Stimulated activated CD8-positive, alpha-beta memory T cell treated with anti-CD3 and anti-CD28 coated beads, Interleukin-4, amount 100 ng/mL, for 1 hour (primary cell): ENCODE measurements at places on chromosomes 4 and X.

DNA sequence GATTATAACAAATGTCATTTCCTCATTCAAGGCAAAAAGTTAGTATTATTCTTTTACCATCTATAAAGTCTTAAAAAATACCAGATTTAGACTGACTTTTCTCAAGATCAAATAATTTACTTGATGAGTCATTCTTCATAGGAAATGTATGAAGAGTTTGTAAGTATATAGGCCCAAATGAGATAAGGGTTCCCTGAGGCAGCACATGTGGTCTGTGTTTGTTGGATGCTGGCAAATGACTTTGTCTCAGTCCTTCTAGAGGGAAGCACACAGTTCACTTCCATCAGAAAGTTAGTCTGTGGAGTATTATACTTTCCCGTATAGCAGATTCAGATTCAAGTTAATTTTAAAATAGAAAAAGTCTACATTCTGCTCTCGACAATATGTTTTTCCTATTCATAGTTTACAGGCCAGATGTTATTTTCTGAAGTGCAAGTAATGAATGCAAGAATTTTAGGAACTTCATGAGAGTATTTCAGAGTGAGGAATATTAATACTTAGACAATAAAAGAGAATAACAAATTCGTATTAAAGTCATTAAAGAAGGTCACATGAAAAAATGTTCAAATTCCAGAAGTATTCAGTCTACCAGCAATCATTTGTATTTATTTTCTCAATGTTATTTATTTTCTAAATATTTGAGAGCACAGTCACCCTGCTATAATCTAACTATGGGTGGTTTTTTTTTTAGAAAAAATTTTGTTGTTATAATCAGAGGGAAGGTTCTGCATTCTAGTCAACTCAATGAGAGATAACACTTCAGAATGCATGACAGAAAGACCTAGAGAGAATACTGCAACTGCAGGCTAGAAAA is 601.8 kb upstream of the ZFP42 start:
- DNase-seq: no peak

GRCh38 chrX:107775734-107776511 is at the start of gene TSC22D3:
Gene TSC22D3, minus strand, starts transcription at chrX:107775787. Its CDS starts 368 bp downstream, at chrX:107775419.
- DNase-seq: peak; percentile 5

- DNase-seq: no peak
Observed at GRCh38 chr4:139690419-139690818, 24.8 kb downstream of the MGST2 start.

DNA sequence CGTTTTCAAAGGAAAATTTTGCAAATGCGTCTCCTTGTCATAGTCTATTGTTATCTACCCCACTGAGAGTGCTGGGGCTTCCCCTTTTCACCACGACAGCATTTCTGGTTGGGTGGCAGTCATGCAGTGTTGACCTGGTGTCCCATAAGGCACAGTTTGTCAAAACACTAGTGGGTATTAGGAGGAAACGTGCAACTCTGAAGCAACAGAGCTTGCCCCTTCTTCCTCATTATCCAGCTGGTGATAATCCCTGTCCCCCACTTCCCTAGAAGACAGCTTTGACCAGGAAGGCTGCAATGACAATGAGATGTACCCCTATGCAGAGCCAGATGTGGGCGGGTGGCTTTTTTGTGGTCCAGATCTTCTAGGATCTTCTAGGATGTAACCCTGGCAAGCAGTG is 1.8 kb downstream of the TBC1D1 start:
- DNase-seq: no peak

GRCh38 chr4:526189-526909 is 27.3 kb downstream of the PIGG start:
- DNase-seq: no peak

GRCh38 chr4:152033621-152034020 is 272.8 kb upstream of the GATB start:
- no peak for DNase-seq

GRCh38 chr4:128737098-128737513 is 72.4 kb upstream of the JADE1 start:
- no peak for DNase-seq

DNA sequence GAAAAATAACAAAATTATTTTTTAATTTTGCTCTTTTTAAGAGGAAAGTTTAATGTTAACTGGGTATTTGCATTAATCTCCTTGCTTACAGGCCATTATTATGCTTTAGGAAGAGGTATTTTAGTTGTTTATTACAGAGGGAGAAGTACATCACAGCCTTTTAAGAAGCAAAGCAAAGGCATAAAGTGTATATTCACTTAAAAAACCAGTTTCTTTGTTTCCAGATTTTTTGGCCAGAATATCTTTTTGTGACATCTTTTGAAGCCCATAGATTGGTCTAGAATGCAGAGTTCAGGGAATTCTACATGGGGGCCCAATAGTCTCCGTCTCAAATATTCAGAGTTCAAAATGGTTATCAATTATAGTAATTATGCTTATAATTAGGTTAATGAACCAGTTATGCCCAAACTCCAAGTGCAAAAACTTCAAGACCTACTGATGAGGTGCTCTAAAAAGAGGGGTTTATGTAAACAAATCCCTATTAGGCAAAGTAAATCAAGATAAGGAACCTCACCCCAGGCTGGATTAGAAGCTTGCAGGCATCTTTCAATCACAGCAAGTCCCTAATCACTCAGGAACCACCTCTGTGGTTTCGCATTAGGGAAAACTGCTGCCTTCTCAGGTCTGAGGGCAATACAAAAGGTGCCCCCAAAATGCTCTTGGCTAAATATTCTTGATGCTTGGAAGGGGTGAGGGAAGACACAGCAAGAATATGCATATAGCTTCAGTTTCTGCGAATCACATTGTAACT is 1.4 kb downstream of the CXXC4 start:
- DNase-seq: no peak

DNA sequence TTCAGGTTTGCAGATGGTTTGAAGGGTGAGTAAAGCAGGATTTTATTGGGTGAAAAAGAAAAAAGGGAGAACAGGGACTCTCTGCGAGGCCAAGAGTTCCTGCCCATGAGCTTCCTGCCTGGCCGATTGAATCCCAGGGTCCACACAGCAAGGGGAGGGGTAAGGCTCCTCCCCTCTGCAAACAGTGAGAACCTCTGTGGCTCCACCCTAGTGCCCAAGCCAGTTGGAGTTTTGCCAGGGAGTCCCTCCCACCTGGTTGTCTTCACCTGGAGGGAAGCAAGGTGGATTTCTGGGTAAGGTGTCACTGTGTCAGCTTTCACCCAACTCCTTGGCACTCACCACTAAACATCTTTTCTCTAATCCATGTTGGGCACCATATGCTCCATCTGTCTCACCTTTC is 70.9 kb downstream of the PDHA2 start:
- no peak for DNase-seq

- DNase-seq: no peak
Observed at GRCh38 chr4:33825685-33826084, 2418.6 kb downstream of the ARAP2 start.

DNA sequence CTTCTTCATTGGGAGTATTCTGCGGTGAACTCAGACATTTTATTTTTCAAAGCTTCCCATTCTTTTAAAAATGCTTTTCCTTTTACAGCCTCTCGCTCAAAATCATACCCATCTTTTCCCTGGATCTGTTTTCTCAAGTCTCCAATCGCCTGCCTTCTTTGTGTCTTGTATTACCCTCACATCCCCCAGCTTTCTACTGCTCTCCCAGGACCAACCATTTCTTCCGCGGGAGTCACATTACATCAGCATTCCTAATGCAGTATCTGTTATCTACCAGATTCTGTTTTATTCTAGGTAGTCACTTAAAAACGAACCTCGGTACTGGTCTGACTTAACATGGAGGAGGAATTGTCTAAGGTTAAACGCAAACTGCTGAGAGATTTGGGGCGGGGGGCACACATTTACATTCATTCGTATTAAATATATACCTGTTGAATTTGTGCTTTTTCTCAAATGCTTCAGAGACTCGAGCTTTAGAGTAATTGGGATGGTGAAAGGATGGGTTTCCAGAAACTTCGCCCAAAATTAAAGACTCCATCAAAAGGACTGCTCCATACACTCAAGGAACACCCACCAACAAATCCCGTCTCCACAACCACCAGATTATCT is 493 bp upstream of the UCHL1 start:
- no peak for DNase-seq

- DNase-seq: no peak
Observed at GRCh38 chr4:167555338-167556022, 321.2 kb upstream of the SPOCK3 start.

DNA sequence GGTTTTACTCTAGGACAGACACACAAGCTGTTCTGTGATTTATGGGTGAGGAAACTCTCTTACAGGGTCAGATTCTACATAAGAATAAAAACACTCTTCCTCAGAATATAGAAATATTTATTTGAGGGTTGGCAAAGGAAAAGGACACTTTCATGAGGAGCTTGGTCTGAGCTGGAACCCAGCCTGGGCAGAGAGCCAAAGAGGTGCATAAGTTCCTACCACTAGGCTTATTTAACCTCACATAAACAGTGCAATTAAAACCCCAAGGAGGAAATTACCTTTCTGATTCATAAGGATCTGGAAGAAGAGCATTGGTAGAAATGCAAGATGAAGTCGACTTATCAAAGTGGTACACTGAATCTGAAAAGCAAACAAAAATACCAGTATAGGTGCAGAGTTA is 32.9 kb downstream of the SETD7 start:
- no peak for DNase-seq

GRCh38 chrX:118183606-118184005 is 67.0 kb upstream of the KLHL13 start:
- DNase-seq: no peak

DNA sequence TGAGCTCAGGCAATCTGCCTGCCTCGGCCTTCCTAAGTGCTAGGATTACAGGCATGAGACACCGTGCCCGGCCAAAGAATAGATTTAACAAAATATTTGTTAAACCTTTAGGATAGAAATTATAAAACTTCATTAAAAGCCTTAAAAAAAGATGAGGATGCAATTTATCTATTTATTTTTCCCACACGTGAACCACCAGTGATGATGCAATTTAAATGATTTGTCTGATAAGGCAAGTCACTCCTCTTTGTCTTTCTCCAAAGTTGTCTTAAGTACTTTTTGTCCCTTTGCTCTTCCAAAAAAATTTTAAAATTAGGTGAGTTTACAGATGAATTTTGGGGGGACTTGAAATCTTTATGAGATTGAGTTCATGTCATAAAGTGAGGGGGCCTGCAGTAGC is 58.2 kb downstream of the SLC34A2 start:
- DNase-seq: no peak

GRCh38 chr4:154560824-154561231 is 2.0 kb upstream of the FGB start:
- DNase-seq: no peak

- DNase-seq: no peak
Observed at GRCh38 chr4:128550060-128550459, 259.4 kb upstream of the JADE1 start.

GRCh38 chr4:8310306-8310705 is 40.8 kb downstream of the HTRA3 start:
- DNase-seq: no peak

- no peak for DNase-seq
Observed at GRCh38 chr4:40621229-40621591, 8.5 kb downstream of the RBM47 start.

GRCh38 chrX:45840411-45840950 is 639.8 kb upstream of the DIPK2B start:
- no peak for DNase-seq

DNA sequence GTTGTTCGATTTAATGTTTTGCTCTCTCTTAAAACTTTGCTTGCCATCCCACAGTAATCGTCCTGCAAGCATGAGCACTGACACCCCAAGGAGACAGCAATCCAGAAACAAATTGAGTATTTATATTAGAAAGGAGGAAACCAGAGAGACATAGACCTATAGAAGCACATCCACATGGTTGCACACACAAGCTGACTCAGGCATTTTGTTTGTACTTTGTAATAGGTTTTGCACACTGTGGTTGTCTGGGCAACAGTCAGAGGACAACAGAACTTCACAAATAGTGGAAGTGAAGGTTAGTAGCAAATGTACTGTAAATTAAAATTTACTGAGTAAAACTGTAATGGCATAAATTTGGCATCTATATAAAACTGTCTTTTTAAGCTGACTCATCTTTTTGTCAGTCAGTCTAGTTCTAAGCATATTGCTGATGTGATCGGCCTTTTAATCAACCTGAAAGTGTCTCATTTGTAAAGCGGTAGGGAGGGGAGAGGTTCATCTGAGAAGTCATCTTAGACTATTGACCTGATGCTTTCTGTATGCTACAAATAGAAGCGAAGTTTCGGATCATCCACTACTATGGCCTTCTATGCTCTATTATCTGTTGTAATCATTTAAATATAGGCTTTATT is 1624.7 kb downstream of the ARAP2 start:
- DNase-seq: no peak

- no peak for DNase-seq
Observed at GRCh38 chr4:136687118-136687517, 845.2 kb downstream of the PCDH18 start.

DNA sequence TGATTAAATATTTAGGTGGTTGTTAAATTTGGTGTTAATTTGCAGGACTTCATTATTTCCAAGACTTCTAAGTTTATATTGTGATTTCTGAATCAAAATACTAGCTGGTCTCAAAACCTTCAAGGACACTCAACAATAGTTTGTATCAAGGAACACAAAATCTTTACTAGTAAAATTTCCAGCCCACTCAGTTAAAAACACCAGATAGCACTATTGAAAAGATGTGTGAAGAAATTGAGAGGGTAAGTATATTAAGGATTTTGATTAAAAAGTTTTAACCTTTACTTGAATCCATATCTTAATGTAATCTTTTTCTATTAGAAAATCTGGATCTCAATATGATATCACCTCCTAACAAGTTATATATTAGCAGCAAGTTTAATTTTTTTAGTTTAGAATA is 89.3 kb upstream of the UGT8 start:
- DNase-seq: no peak

DNA sequence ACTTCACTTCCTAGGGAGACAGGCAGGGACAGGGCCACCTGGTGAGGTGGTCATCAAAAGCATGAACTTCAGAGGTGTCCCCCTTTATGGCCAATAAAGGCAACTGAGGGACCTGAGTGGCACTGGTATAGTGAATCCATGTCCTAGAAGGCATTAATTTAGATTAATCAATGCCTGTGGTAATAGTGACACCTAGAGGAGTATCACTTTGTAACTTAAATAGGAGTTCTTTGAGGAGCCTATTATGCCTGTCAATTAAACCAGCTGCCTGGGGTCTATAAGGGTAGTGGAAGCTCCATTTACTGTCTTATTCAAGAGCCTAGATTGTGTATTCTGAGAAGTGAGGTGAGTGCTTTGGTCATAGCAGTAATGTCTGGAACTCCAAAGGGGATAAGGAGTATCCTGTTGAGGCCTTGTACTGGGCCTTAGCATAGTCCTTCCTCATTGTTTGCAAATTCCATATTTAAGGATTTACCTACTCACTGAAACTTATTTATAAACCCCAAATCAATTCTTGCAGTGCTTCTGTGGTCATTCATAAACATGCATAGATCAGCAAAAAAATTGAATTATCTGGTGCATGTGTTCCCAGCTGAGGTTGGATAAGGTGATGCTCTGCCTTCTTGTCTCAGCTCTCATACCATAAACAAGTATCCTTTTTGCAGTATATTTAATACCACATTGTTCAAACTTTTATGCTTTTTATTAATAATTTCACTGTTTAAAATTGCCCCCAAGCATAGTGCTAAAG is 213.8 kb upstream of the RADX start:
- no peak for DNase-seq

GRCh38 chrX:134452596-134452995 is 7.4 kb upstream of the HPRT1 start:
- no peak for DNase-seq

- DNase-seq: no peak
Observed at GRCh38 chrX:102624105-102624504, 24.8 kb downstream of the ARMCX5 start.

GRCh38 chrX:123504630-123505270 is 228.1 kb downstream of the THOC2 start:
- no peak for DNase-seq

GRCh38 chrX:100931925-100932285 is 3.2 kb upstream of the XKRX start:
- DNase-seq: no peak
